AG04449 (cell line): ENCODE measurements at places on chromosomes 16 and 17.

DNA sequence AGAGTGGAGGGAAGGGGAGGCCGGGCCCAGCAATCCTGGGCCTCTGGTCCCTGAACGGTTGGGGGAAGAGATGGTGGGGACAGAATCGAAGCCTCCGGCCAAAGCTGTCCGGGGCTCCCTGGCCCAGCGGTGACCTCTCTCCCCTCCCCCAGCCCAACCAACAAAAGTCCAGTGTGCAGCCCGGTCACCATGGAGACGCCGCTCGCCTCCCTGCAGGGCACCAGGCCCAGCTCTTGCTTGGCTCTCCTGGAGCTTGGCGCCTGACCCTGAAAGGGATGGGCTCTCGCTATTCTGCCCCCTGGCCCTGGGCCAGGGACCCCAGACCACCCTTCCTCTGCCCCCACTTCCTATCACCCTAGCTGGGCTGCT lies 1.3 kb downstream of the METRN start:
- no peak for DNase-seq

DNA sequence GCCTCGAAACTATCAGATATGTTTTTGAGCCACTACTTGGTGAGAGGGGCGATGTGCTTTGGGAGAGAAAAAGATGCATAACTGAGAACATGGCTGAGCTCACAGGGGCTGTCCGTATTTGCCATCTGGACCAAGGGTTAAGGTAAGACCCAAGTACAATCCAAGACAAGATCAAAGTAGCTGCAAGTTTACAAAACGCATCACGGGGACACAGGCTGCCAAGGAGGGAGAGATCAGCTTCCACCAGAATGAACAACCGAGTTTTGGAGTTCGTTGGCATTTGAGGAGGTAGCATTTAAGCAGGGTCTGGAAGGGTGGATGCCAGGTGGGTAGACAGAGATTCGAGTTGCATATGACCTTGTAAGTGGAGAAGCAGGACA lies 2.2 kb downstream of the PITPNC1 start:
- DNase-seq = no peak

- DNase-seq = no peak
Measured at GRCh38 chr17:73586921-73587602, 57.2 kb downstream of the SDK2 start.

DNA sequence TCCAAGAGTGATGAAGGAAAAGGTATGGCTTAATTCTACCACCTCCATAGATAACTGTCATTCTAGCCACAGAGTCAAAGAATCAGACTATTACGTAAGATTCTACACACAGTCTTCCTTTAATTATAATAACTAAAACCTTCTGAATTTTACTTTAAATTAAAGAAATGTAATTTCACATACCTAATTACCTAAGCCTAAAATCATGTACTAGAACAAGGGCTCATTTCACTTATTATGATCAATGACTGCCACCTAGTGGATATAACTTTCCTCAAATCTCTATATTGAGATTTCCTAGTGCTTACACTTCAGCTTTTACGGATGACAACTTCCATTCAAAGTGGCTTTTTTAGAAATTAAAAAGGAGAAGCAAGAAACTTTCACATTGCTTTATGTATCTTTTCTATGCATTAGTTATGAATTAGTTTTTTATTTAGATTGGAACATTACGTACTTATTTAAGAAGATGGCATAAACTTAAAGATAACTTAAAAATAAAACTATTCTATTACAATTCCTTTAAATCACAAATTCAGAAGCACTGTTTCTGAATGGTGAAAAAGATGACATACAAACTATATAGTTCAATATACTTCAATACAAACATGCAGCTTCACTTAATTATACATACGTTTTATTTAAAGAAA lies 18.2 kb upstream of the ABCA10 start:
- no peak for DNase-seq

- DNase-seq = no peak
Measured at GRCh38 chr17:49748223-49748622, 15.7 kb downstream of the FAM117A start.

DNA sequence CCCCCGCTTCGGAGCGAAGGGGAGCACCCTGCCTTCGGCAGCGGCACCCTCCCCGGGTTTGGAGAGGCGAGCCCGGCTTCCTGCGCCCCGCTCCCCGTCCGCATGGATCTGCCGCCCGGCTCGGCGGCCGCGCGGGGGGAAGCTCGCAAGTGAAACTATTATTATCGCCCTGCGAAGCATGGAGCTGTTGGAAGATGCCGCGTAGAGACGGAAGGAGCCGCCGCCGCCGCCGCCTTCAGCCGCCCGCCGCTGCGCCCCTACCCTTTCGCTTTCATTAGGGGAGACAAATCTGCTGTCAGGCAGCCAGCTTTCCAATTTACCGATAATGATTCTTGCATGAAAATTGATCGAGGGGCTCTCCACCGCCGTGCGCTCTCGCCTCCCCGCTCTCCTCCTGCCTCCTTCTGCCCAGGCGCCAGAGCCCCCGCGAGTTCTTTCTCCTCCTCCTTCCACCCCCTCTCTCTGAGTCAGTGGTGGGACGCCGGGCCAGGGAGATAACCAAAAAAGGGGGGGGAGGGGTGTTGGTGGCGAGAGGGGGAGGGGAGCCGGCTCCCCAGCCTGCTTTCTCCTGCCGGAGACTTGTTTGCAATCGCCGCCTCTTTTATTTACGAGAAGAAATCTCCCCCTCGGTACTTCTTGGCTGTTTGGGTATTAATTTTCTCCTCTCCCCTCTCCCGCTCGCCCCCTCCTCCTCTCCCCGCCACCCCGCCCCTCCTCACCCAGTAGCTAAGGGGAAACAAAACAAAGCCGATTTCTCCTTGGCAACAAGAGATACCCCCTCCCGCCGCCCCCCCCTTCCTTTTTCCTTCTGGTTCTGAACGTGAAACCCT lies 58.0 kb upstream of the GSE1 start:
- no peak for DNase-seq

- DNase-seq = no peak
Measured at GRCh38 chr16:27791404-27791719, 241.4 kb downstream of the KATNIP start.

- DNase-seq = no peak
Measured at GRCh38 chr16:67395458-67396158, 2.3 kb upstream of the TPPP3 start.

DNA sequence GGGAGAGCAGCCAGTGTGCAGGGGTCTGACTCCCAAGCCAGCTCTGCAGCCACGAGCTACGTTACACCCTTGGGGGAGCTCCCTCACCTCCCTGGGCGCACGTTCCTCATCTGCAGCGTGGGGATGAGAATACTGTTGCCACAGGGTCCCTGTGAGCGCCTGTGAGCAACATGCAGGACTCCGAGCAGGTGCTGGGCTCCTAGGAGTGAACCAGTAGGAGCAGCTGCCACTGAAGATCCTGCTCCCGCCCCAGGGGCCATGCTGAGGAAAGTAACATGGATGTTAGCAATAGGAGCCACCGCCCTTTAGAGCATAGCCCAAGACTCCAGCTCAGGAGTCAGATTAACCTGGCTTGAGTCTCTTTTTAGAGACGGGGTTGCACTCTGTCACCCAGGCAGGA lies 15.9 kb downstream of the DNAAF1 start:
- no peak for DNase-seq

GRCh38 chr17:73347351-73347750 lies 35.5 kb upstream of the CDC42EP4 start:
- DNase-seq = no peak

DNA sequence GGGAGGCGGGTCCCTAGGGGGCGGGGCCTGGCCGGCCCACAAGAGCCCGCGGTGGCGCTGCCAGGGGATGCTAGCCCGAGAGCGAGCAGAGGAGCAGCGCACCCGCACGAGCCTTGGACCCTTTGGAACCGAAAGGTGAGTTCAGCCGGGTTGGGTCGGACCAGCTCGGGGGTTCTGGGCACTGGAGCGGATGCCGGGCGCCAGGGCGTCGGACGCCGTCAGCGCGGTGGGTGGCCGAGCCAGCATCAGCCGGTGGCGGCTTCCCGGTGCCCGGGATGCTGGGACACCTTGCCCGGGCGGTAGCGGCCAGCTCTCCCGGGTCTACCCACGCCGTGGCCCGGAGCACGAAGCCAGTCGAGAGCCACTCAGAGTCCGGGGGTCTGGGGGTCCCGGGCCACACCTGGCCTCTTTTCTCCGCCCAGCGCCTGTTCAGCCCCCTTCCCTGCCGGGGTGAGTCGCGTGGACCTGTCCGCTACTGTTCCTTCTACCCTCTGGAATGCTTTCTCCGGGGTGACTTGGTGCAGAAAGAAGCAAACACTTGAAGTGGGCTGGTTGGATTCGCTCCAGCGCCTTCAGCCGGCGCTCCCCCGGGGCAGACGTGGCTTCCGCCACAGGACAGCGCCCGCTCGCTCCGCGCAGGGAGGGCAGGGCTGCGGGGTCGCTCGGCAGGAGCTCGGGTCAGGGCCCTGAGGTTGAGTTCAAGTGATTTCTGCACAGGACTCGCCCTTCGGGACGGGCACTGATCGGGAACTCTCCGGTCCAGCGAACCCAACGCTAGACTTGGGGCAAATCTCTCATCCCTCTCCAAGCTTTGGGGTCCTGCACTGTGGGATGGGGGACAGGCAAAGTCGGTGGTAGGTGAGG lies at the start of gene SCNN1G:
Gene SCNN1G, plus strand, starts transcription at position 67 of the 864 bp plus-strand sequence. CDS start 3,527 bp downstream, outside the sequence.
- DNase-seq = no peak

- DNase-seq = no peak
Measured at GRCh38 chr16:67435758-67436164, 4.8 kb downstream of the HSD11B2 start.

DNA sequence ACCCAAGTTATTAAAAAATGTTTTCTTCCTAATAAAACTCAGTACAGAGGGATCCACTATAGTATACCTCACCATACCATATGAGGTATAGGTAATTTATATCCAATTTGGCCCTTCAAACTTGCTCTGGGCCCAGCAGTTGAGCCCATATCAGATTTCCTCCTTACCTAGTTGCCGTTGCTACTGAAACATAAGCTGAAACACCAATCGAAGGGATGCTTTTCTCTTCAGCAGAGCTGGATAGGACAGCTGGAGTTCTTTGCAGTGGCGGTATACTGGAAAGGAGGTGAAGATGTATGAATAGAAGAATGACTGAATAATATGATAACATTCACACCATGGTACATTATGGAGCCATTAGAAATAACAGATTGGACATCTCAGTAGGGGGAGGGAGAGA lies 42.7 kb downstream of the TNRC6C start:
- DNase-seq = no peak

DNA sequence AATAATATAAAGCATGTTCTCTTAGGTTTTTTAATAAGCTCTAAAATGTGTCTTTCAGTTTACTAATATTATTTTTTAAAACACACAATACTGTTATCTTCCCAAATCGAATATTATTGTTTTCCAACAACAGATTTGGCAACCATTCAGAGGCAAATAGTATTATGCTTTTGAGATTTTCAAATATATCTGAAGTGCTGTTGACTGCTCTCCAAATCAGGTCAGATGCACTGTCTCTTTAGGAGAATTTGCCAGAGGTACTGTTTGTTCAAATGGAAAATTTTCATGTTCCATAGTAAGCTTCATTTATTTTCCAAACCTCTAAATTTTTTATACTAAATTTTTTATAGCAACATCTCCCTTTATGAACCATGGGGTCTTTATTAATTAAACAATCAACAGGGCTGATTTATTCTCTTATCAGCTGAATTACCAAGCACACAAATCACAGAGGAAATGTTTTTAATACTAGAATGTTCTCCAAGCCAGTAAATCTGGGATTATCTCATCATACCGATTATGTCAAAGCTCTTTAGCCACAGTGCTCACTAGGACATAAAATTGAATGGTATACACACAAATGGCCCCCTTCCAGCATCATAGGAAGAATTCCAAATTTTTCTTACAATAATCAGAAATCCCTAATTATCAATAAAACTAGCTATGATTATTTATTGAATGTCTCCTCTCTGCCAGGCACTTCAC lies 108.8 kb upstream of the HLF start:
- no peak for DNase-seq

- DNase-seq = no peak
Measured at GRCh38 chr17:7989781-7990655, 12.4 kb upstream of the GUCY2D start.

DNA sequence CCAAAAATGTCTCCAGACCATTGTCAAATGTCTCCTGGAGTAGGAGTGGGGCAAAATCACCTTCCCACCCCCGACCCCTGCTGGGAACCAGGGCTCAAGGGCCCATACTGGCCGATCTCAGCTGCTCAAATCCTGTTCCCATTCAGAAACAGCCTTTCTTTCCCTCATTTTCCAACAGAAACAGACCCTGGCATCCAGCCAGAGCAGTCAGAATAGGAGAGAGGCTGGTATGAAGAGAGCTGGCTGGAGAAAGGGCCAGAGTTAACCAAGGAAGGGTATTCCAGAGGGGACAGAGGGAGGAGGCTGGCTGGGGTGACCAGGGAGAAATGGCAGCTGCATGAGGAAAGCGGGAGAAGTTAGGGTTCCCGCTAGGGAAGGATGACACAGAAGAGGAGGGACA lies 199.1 kb downstream of the XYLT1 start:
- no peak for DNase-seq

GRCh38 chr17:5181509-5182305 lies 10.0 kb downstream of the ZNF594 start:
- DNase-seq = no peak

DNA sequence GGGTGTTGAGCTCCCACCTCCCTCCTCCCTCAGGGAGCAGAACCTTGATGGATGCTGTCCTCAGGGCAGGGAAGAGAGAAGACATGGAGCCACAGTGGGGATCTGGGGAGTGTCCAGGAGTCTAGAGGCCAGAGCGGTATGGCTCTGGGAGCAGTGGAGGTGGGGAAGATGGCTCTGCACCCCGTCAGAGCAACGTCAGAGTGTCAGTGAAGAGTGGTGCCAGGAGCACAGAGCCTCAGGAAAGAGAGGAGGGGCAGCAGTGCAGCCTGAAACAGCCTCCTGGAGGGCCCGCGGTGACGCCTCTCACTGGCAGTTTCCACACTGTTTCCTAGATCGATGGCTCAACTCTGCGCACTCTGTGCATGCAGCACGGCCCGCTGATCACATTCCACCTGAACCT lies 23.2 kb upstream of the SLC5A11 start:
- no peak for DNase-seq

DNA sequence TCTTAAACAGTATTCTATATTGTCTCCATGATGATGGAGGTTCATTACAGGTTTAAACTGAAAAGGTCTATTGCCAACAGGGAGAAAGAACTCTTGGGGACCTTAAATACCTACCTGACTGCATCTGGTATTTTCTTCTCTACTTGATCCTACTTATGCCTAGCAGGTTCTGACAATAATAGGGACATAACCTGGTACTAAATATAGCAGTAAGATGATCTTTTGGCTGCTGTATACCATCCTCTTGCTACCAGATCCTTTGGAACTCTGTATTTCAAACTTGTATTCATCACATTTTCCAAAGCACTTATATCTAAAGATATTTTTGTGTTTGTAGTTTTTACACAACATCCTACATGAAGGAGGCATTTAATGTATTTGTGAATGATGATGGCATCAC lies 146.5 kb upstream of the CORO6 start:
- DNase-seq = no peak

- no peak for DNase-seq
Measured at GRCh38 chr16:87308826-87309225, 8.4 kb downstream of the C16orf95 start.

- no peak for DNase-seq
Measured at GRCh38 chr16:23754594-23755483, at the start of gene CHP2. CHP2 (plus strand) TSS chr16:23755026; CDS start chr16:23755050, 24 bp downstream.

GRCh38 chr17:72034000-72034399 lies 86.8 kb upstream of the SOX9 start:
- DNase-seq = no peak

GRCh38 chr17:9902120-9902519 lies 3.0 kb downstream of the RCVRN start:
- no peak for DNase-seq
